ENCODE measurements at places on chromosomes 6 and 20.

DNA sequence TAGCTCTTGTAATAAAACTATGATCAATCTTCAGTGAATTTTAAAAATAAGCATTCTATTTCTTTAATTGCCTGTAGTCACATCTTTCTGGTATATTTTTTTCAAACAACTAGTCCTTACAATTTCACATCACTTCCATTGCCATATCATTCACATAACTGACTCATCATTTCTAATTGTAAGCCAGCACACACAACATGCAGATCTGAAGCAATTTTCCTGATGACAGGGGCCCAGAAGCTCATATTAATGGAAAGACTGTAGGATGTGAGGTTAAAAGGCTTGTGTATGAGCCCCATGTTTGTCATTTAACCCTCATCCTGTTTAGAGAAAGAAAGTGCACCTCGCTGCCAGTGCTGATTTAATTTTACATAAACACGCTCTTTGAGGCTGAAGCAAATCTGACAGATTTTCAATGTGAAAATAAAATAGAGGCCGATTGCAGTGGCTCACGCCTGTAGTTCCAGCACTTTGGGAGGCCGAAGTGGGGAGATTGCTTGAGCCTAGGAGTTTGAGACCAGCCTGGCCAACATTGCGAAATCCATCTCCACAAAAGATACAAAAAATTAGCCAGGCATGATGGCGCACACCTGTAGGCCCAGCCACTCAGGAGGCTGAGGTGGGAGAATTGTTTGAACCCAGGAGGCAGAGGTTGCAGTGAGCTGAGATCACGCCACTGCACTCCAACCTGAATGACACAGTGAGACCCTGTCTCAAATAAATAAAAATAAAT is 40.1 kb upstream of the LTV1 start:
- DNase-seq = no peak

DNA sequence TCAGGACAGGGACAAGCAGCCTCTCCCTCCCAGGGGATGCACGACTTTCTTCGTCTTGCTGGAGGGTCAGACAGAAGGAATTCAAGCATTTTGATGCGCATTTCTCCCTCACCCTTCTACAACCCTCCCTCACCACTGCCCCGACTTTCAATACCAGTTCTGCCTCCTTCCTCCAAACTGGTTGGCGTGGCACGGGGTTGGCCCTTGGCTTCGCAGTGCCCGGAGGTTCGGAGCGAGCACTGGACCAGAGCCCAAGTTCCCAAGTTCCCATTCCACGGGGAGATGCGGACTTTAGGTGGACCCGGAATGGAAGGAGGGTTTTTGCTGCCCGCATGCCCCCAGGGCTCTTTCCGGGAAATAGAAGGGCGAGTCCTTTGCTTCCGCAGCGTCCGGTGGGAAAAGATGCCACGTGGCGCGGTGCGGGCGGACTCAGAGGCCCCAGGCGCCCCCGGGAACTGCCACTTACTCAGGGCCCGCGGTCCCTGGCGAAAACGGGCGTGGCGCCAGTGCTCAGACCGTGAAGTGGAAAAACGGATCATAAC is 8.0 kb upstream of the LAMP5 start:
- no peak for DNase-seq

GRCh38 chr20:7760247-7761031 is 179.8 kb downstream of the HAO1 start:
- DNase-seq = no peak

- DNase-seq = no peak
Observed at GRCh38 chr6:143119260-143119659, 58.6 kb downstream of the AIG1 start.

- DNase-seq = peak; percentile 63
Observed at GRCh38 chr6:64012351-64013001, 376.9 kb downstream of the PHF3 start.

Data from BE2C (cell line).